Gastroesophageal sphincter (tissue), 4 donors: ENCODE measurements at places on chromosomes 5 and 9. TPM values are rescaled to one million over a fixed set of nuclear protein-coding genes. Genes with fewer than 3 reads are reported as not detected.

DNA sequence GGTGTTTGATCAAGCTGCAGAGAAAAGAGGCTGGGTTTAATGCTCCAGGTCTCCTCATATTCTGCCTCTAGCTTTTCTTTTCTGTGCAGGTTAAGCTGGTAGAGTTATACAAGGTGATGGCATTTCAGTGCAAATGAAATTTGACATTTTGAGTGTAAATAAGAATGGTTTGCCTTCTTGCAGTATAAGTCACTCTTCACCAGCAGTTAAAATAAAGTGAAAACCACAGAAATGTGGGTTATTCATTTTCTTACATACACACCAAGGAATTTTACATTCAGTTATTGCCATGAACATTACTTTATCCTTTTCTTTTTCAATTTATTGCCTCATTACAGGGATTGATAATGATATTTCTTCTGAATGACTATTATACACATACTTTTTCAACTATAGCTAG is 337.5 kb upstream of the PCSK5 start:
- ATAC-seq: no peak

Gene STC2
- total RNA-seq: 111 TPM

Gene SPINK9
- not detected for total RNA-seq

Gene STOML2
- 113 TPM for total RNA-seq

Gene BRIX1
- 22.4 TPM for total RNA-seq

- ATAC-seq: no peak
These were observed 347.7 kb downstream of the CHSY3 start for GRCh38 chr5:130251931-130252330.

DNA sequence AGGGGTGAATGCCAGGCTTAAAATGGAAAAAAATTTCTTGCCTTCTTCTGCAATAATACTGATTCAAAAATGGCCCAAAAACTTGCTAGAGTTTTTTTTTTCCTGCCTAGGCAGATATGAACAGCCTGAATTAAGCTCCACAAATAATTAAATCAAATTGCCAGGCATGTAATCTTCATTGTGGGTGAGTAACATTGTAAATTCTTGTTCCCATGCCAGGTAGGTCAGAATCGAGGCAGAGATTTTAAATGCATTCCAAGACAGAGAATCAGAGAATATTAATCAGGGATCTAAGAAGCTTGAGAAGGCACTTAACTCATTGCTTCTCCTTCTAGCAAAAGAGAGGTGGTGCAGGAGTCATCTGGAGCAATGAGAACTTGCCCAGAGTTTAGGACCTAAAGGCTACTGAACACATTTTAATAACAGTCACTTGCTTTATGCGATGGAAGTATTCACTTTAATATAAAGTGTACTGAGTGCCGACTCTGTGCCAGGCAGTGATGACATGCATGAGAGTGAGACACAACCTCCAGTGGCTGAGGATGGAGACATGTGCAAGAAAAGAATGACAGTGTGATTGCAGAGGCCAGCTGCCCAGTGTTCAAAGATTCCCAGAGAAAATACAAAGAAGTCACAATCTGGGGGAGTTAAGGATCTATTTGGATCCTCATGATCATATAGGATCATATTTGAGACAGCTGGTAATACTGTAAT is 102.3 kb downstream of the APBA1 start:
- peak; percentile 31 for ATAC-seq

- ATAC-seq: no peak
These were observed 206.2 kb downstream of the TTLL11 start for GRCh38 chr9:121886759-121887485.

DNA sequence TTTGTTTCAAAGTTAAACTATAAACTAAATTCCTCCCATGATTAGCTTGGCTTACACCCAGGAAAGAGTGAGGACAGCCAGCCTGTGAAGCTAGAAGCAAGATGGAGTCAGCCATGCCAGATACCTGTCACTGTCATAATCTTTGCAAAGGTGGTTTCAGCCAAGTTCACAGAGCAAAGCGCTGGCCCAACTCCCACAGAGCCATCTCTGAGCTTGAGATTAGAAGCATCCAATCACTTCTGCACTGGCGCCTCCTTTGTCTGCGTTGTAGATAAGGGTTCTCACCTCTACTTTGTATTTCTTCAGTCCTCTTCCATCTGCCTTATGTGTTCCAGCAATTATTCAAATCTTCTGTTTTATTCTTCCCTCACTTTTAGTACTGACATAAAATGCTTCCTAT is 119.4 kb upstream of the ACO1 start:
- ATAC-seq: no peak

Gene TRIM36
- 0.81 TPM for total RNA-seq

DNA sequence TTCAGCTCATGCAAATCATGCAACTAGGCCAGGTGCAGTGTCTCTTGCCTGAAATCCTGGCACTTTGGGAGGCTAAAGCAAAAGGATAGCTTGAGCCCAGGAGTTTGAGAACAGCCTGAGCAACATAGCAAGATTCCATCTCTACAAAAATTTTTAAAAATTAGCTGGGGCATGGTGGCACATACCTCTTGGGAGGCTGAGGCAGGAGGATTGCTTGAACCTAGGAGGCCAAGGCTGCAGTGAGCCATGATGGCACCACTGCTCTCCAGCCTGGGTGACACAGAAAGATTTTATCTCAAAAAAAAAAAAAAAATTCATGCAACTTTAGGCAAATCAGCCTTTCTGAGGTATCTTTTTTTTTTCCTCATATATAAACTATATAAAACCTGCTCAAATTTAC is 35.6 kb upstream of the CCNB1 start:
- no peak for ATAC-seq

Gene CCL21
- 136 TPM for total RNA-seq

Gene KIAA0825
- 4.1 TPM for total RNA-seq

- peak; percentile 31 for ATAC-seq
These were observed 18.8 kb downstream of the GLE1 start for GRCh38 chr9:128523199-128523925.

DNA sequence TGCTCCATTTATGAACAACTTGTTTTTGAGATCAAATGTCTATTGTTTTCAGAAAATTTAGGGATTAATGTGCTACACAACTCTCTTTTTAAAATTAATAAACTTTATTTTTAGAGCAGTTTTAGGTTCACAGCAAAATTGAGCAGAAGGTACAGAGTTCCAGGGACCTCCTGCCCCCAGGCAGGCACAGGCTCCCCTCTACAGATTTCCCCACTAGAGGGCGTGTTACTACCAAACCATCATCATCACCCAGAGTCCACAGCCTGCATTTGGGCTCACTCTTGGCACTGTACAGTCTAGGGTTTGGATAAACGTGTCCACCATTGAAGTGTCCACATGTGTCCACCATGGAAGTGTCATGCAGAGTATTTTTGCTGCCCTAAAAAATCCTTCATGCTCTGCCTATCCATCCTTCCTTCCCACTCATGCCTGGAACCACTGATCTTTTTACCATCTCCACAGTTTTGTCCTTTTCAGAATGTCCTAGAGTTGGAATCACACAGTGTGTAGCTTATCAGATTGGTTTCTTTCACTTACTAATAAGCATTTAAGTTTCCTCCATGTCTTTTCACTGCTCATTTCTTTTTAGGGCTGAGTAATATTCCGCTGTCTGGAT is 61.7 kb downstream of the MRPL36 start:
- ATAC-seq: no peak

GRCh38 chr5:61018062-61018461 is 73.1 kb downstream of the NDUFAF2 start:
- no peak for ATAC-seq

GRCh38 chr5:142725231-142726187 is 39.6 kb upstream of the FGF1 start:
- no peak for ATAC-seq

GRCh38 chr9:112680731-112681402 is 37.0 kb downstream of the INIP start:
- ATAC-seq: no peak

GRCh38 chr9:123305879-123306278 is 37.5 kb upstream of the STRBP start:
- no peak for ATAC-seq

DNA sequence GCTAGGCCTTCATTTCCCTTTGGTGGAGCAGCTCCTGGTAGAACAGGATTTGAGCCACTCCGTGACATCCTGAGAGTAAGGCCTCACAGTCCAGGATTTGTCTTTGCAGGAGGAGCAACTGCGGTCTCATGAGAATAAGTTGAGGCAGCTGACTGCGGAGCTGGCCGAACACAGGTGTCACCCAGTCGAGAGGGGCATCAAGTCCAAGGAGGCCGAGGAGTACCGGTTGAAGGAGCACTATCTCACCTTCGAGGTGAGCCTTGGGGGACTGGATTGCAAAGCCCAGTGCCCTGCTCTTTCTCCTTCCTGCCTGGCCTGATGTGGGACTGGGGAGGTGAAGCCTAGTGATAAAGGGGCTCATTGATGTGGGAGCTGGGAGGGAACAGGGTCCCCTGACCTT is 44.3 kb downstream of the PSD2 start:
- ATAC-seq: no peak

- no peak for ATAC-seq
These were observed 15.0 kb downstream of the PSD2 start for GRCh38 chr5:139810341-139811273.

Gene GOLM1
- total RNA-seq: 8.3 TPM

Gene FOXD4
- 0.89 TPM for total RNA-seq

DNA sequence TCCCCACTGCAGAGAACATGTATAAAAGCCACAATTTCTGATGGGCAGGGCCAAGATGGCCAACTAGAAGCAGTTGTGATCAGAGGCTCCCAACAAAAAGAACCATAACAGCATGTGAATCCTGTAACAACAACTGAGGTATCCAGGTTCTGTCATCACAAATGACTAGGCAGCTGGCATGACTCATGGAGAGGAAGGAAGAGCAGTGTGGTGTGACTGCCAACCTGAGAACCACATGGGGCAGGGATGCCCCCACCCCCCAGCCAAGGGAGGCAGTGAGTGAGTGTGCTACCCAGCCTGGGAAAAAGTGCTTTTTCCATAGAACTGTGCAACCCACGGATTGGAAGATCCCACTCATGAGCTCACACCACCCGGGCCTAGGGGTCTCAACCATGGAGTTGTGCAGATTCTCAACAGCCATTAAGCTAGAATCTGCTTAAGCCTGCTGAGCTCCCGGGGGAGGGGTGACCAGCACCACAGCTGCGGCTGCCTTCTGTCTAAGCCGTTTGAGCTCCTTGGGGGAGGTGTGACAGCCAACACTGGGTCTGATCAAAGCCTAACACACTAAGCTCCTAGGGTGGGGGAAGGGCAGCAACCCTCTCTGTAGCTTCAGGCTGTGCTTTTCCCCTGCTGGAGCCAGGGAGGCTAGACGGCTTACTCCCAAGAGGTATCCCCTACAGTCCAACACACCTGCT is 80.1 kb upstream of the DMAC1 start:
- no peak for ATAC-seq

- no peak for ATAC-seq
These were observed 1.3 kb upstream of the RNU6ATAC start for GRCh38 chr9:134165357-134166315.

- ATAC-seq: no peak
These were observed 3.1 kb downstream of the SMARCA2 start for GRCh38 chr9:2018162-2018643.

Gene SCAI
- 7.8 TPM for total RNA-seq

DNA sequence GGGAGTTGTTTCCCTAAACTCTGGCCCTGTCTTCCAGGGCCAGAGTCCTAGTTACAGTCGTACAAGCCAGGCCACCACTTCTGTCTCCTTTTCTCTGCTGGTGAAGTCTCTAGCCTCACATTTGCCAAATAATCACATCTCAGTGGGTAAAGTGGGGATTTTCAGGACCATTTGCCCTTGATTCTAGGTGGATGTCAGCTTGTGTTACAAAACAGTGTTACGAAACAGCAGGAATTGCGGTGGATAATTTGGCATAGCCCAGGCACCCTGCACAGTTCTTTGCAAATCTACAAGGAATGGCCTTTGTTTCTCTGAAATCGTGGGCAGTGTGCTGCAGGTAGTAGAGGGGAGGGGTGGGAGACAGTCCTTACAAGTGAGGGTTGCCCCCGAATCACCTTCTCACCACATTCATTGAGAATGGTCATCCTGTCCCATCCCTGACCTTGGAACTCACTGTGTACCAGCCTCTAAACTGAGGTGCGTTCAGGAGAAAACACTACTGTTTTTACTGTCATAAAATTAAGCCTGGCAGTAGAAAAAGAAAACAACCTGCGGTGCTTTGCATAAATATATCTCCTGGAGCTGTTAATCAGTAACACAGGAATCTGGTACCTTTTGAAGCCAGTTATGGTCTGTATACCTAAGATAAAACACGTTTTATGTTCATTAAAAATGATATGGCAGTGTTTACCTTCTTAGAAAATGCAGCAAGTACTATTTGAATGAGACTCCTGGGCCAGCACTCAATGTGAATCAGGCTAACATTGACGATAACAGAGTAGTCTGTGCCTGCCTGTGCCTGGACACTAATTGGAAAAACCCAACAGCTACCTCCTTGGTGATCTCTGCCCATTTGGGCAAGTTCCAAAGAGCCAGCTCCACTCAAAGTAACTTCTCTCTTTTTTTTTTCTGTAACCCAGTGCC is 44.3 kb downstream of the CYSTM1 start:
- no peak for ATAC-seq

Gene TPD52L3
- total RNA-seq: not detected

DNA sequence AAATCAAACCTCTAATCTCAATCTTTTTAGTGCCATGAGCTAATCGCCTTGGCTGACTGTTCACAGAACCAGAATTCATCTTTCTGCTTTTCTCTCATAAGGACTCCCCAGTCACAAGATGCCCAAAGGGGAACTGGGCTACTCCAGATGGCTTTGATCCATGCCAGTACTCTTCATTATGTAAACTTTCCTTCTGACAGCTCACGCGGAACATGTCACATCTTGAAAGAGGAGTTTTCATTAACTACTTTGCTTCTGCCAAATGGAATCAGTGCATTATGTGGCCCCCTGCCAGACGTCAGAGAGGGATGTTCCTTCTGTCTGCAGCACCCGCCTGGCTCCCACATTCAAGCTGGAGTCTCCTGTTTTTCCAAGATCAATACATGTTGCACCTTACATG is 142.1 kb upstream of the NMUR2 start:
- ATAC-seq: no peak

GRCh38 chr9:93575796-93576257 is 557 bp upstream of the PHF2 start:
- ATAC-seq: peak; percentile 45

- ATAC-seq: peak; percentile 57
These were observed 55.3 kb downstream of the ERAP1 start for GRCh38 chr5:96752341-96753016.

Gene CDX1
- total RNA-seq: not detected

Gene ZNF454
- 5.1 TPM for total RNA-seq

DNA sequence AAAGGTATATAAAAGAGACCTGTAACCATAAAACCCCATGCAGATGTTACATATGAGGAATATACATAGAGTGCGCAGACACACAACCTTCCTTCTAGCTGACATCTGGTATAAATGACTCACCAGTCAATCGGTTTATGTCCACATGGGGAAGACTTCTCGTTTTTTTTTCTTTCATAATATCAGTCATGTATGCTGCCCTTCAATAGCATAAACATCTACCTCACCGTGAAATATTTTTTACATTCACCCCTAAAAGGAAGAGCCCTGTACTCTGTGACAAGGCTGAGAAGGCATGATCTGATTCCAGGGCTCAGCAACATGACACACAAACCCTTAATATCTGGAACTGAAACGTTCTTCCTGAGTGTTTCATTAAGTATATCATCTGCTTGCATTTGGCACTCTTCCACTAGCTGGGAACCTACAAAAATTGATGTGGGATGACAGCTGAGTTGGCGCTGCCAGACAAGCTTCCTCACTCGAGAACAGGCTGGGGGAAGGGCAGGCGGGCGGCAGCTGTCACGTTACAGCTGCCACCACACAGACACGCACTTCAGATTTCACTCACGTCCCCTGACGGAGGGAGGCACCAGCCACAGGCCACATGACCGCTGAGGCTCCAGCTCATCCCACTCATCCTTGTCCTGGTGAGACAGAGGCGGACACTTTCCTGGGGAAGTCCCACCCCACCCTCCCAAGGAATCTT is 74.2 kb downstream of the SHB start:
- ATAC-seq: peak; percentile 80
